ENCODE measurements at places on chromosomes 7 and 10. TPM values are rescaled to one million over a fixed set of nuclear protein-coding genes. Genes with fewer than 3 reads are reported as not detected.

The ARHGAP22 gene
- 2.7 TPM for polyA plus RNA-seq

DNA sequence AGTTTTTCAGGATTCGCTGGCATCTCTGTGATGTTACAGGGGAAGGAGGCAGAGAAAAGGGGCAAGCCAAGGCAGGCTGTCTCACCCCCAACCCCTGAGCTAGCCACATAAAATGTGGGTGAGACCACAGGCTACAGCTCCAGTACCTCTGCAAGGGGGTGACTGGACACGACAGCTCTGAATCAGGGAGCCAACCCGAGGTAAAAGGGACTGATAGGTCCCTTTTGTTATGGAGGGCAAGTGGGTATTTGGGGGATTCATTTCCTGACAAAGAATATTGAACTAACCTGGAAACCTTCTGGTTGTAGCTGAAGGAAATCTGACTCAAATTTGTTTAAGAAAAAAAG is 67.2 kb downstream of the TACR2 start:
- H3K36me3 ChIP-seq: no peaks in the 10 kb centered on the region
- no peaks in the 10 kb centered on the region for H3K27me3 ChIP-seq
- no peak overlapping the region for H3K27ac ChIP-seq
- DNase-seq: no peak

GRCh38 chr10:131571865-131572264 is 260.3 kb upstream of the TCERG1L start:
- H3K4me1 ChIP-seq: no peaks in the 10 kb centered on the region
- H3K27me3 ChIP-seq: no peaks in the 10 kb centered on the region
- H3K4me3 ChIP-seq: no peak overlapping the region
- H3K27ac ChIP-seq: no peak overlapping the region

DNA sequence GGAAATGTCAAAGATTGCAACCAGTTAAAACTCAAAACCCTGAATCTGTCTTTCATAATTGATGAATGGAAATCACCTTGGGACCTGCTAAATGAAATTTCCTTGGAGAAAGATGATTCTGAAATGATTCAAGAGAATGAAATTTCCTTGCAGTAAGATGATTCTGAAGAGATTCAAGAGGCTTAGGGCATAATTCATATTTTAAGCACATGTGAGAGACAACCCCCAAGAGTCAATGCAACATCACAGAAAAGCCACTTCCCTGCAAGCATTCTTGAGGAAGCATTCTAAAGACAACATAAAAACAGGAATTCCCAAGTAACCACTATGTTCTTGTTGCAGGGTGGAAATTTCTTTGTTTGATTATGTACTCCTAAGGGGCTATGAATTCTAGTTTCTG is 113.7 kb downstream of the RELN start:
- no peak overlapping the region for H3K4me3 ChIP-seq
- no peak for DNase-seq
- H3K27ac ChIP-seq: no peak overlapping the region
- no peaks in the 10 kb centered on the region for H3K27me3 ChIP-seq

The SPDYE16 gene
- polyA plus RNA-seq: 1.2 TPM

- peaks cover 12% of the 10 kb centered on the region for H3K36me3 ChIP-seq
- no peak overlapping the region for H3K4me3 ChIP-seq
- peaks cover 6% of the 10 kb centered on the region for H3K4me1 ChIP-seq
- no peak for DNase-seq
- no peaks in the 10 kb centered on the region for H3K27me3 ChIP-seq
Measured at GRCh38 chr7:44441079-44441478, 49.4 kb downstream of the NUDCD3 start.

DNA sequence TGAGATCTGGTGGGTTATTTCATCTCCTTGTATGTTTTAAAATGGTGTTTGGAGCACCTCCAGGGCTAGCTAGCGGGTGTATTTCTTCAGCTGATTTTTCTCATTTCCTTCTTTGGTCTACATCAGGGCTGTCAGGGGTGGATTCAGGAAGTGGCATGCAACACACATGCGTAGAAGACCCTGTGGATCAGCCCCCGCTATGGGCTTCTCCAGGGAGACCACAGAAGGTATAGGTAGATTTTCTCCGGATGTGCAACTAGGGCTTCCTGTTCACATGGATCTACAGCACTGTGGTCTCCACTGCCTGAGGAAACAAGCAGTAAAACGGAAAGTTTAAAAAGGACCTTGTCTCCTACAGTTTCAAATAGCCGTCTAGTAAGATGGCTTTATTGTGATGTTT is 10.4 kb downstream of the NUB1 start:
- no peak overlapping the region for H3K27ac ChIP-seq
- peaks cover 57% of the 10 kb centered on the region for H3K36me3 ChIP-seq
- H3K4me1 ChIP-seq: peaks cover 7% of the 10 kb centered on the region

- H3K36me3 ChIP-seq: no peaks in the 10 kb centered on the region
- no peaks in the 10 kb centered on the region for H3K4me1 ChIP-seq
- no peak overlapping the region for H3K4me3 ChIP-seq
- no peaks in the 10 kb centered on the region for H3K27me3 ChIP-seq
- DNase-seq: peak; percentile 1
Measured at GRCh38 chr7:134126146-134126545, 994 bp upstream of the LRGUK start.

The TLX1 gene
- 0.57 TPM for polyA plus RNA-seq

DNA sequence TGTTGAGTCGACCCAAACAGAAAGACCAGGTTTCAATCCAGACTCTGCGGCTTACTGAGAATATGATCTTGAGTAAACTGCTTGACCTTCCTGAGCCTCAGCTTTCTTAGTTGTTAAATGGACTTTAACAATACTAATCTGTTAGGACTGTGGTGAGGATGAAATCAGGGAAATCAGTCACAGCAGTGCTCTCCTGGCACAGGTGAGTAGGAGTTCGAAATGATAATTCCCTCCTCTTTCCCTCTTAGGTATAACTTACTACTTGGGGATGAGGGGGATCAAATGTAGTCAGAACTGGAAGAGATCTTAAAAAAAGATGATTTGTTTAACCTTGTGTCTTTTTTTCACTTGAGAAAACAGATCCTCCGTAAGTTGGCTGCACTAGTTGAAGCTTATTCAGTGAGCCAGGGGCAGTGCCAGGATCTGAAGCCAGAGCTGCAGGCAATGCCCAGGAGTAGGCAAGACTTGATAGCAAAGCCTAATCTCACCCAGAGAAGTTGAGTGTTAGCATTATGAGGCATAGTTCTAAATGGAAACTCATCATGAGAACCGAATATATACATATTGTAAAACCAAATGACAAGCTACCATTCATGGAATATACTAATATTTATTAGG is 1.8 kb upstream of the MAGI2 start:
- H3K4me3 ChIP-seq: no peak overlapping the region
- H3K27me3 ChIP-seq: peaks cover 47% of the 10 kb centered on the region
- H3K36me3 ChIP-seq: no peaks in the 10 kb centered on the region

The C10orf105 gene
- 0.27 TPM for polyA plus RNA-seq

DNA sequence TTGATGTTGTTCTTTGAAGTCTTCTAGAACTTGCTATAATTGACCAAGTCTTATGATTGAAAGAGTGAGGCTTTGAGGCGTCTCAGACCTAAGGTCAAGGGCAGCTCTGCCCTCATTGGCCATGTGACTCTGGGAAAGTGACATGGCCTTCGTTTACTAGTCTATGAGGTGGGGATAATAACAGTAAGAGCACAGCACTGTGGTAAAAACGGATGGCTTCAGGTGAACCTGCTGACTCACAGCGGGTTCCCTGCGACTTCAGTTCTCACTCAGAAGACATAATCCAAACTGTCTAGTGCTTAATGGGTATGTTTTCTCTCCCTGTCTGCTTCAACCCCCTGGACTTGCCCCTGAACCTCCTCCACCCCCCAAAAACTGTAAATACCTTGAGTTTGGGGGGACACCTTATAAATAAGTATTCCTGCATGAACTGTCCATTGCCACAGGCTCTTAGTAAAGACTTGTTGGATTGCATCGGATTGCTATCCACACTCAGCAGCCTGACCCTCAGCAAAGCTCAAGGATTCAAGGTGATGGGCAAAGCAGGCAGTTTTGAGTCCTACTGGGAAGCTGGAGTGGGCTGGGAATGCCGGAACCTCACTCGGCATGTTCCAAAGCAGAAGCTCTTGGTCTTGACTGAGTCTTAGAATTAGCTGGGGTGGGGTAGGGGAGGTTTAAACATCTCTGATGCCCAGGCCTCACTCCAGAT is 304.6 kb downstream of the KLF6 start:
- no peaks in the 10 kb centered on the region for H3K36me3 ChIP-seq
- H3K27ac ChIP-seq: peak overlapping the region; percentile 53
- H3K27me3 ChIP-seq: peaks cover 2% of the 10 kb centered on the region
- no peak for DNase-seq
- no peak overlapping the region for H3K4me3 ChIP-seq
- peaks cover 12% of the 10 kb centered on the region for H3K4me1 ChIP-seq

DNA sequence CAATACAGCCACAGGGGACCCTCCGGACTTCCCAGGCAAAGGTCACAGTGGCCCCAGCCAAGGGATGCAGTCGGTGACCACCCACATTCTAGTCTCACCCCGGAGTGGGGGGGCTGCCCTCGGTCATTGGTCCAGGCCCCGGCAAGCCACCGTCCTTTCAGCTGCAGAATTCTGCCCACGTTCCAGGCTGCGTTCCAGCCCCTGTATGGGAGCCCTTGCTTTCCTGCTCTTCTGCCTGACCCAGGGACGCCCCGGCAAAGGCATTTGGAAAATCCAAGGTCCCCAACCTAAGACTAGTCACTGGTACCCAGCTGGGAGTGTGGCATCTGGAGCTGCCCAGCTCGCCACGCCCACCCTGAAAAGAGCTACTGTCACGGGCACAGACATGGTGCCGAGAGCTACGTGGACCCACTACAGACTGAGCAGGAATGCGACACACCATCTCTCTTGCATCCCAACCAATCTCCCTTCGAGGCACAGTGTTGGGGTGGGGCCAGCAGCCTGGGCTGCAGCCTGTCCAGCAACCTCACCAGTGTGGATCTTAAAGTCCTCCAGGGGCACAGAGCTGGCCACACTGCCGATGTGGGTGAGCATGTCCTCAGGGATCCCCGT is 18.6 kb downstream of the OGDHL start:
- H3K4me1 ChIP-seq: no peaks in the 10 kb centered on the region
- peaks cover 4% of the 10 kb centered on the region for H3K36me3 ChIP-seq
- H3K27ac ChIP-seq: no peak overlapping the region
- no peak for DNase-seq
- no peaks in the 10 kb centered on the region for H3K27me3 ChIP-seq

DNA sequence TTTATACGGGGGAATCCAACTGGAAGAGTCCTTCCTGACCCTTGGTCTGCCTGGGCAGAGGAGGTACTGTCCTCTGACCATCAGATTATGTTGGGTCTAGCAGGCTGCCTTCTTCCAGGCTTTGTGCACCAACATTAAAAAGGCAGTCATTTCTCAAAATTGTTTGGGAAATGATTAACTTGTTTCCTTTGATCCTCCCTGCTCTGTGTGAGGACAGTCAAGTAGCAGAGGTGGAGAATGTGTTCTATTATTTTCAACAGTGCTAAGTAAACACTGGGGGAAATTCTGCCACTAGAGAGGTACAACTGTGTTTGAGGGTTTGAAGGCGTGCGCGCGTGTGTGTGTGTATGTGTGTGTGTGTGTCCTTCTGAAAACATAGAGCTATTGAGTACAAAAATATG is 20.6 kb downstream of the ACSL5 start:
- DNase-seq: peak; percentile 75
- H3K27me3 ChIP-seq: no peaks in the 10 kb centered on the region
- peak overlapping the region; percentile 43 for H3K27ac ChIP-seq
- H3K36me3 ChIP-seq: peaks cover 31% of the 10 kb centered on the region
- H3K4me1 ChIP-seq: peaks cover 39% of the 10 kb centered on the region

DNA sequence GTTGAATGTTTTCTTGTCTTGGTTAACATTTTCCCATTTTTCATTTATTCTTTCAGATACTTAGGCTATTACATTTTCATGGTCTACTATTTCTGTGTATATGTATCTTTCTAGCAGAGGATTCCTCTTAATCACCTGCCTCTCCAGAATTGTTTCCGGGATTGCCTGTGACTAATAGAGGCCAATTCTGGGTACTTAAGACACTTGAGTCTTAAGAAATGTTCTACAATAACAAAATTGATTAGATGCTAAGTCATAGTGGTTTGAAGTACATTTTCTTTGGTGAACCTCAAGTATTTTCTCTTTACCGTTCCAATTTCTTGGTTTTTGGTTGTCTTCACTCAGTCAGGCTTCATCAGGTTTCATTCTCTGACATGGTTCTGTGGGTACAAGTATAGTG is 26.4 kb downstream of the BBS9 start:
- H3K27me3 ChIP-seq: no peaks in the 10 kb centered on the region
- no peak for DNase-seq
- H3K36me3 ChIP-seq: peaks cover 2% of the 10 kb centered on the region
- no peaks in the 10 kb centered on the region for H3K4me1 ChIP-seq
- H3K4me3 ChIP-seq: no peak overlapping the region

- no peak overlapping the region for H3K27ac ChIP-seq
- H3K27me3 ChIP-seq: no peaks in the 10 kb centered on the region
- H3K4me1 ChIP-seq: no peaks in the 10 kb centered on the region
Measured at GRCh38 chr7:30062587-30062986, 34.4 kb downstream of the PLEKHA8 start.

GRCh38 chr10:71368643-71369042 is 28.1 kb upstream of the CDH23 start:
- H3K27me3 ChIP-seq: peaks cover 5% of the 10 kb centered on the region
- no peaks in the 10 kb centered on the region for H3K4me1 ChIP-seq
- no peak for DNase-seq
- no peak overlapping the region for H3K4me3 ChIP-seq
- no peak overlapping the region for H3K27ac ChIP-seq
- peaks cover 4% of the 10 kb centered on the region for H3K36me3 ChIP-seq

The HABP2 gene
- polyA plus RNA-seq: 27.7 TPM

DNA sequence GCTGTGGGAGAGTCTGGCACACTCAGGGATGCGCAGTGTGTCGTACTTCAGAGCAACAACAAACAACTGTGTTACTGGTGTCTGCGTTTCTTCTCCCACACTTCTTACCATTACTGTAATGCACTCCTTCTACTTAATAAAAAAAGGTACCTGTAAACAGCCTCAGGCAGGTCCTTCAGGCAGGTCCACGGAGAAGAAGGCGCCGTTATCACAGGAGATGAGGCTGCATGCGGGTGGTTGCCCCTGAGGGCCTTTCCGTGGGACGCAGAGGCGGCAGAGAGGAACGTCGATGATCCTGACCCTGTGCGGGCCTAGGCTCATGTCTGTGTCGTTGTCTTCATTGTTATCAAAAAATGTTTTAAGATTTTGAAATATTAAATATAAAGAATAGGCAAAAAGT is 29.4 kb downstream of the NKX6-2 start:
- no peaks in the 10 kb centered on the region for H3K27me3 ChIP-seq
- no peak overlapping the region for H3K4me3 ChIP-seq
- H3K36me3 ChIP-seq: peaks cover 49% of the 10 kb centered on the region

GRCh38 chr10:44425466-44425865 is 40.6 kb upstream of the CXCL12 start:
- no peaks in the 10 kb centered on the region for H3K36me3 ChIP-seq
- no peak overlapping the region for H3K4me3 ChIP-seq
- no peak overlapping the region for H3K27ac ChIP-seq
- no peaks in the 10 kb centered on the region for H3K27me3 ChIP-seq
- no peaks in the 10 kb centered on the region for H3K4me1 ChIP-seq

The NPSR1 gene
- polyA plus RNA-seq: 0.16 TPM

GRCh38 chr7:128167791-128168666 is 73.0 kb upstream of the LEP start:
- H3K27me3 ChIP-seq: peaks cover 95% of the 10 kb centered on the region
- no peak overlapping the region for H3K27ac ChIP-seq
- no peaks in the 10 kb centered on the region for H3K36me3 ChIP-seq
- peak overlapping the region; percentile 4 for H3K4me3 ChIP-seq
- peaks cover 6% of the 10 kb centered on the region for H3K4me1 ChIP-seq
